ENCODE measurements at places on chromosomes 4 and X.

- DNase-seq, result no peak
Measured at GRCh38 chr4:13159041-13159620, 325.0 kb downstream of the RAB28 start.

DNA sequence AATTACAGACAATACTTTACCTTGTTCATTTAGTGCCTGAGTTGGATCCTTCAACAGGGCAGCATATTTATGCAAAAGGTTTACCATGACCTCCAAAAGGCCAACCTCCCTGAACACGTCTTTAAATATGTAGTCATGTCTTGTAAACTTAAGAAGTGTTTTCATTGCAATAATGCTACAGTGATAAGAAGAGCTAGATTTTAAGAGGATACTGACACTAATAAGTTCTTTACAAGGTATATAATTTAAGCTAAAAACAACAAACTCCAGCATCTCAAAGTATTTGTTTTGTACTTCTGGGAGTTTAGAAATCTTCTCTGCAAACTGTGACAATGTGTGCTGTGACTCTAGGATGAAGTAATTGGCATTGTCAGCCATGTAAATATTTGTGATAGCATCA is 145.4 kb downstream of the WDFY3 start:
- no peak for DNase-seq

DNA sequence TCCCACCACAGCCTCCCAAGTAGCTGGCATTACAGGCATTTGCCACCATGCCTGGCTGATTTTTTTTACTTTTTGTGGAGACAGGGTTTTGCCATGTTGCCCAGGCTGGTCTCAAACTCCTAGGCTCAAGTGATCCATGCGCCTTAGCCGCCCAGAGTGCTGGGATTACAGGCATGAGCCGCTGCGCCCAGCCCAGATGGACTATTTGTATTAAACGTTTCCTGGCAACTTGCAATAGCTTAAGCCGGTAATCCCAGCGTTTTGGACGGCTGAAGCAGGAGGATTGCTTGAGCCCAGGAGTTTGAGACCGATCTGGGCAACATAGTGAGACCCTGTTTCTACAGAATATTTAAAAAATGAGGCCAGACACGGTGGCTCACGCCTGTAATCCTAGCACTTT is 18.4 kb downstream of the UBE2K start:
- no peak for DNase-seq

GRCh38 chr4:72744103-72744725 is 175.2 kb upstream of the ADAMTS3 start:
- no peak for DNase-seq

- no peak for DNase-seq
Measured at GRCh38 chr4:83170952-83171399, 56.4 kb upstream of the PLAC8 start.

GRCh38 chrX:119155416-119156035 is 27.9 kb upstream of the KIAA1210 start:
- DNase-seq, result no peak

- DNase-seq, result no peak
Measured at GRCh38 chrX:153973127-153974002, 811 bp downstream of the TMEM187 start.

DNA sequence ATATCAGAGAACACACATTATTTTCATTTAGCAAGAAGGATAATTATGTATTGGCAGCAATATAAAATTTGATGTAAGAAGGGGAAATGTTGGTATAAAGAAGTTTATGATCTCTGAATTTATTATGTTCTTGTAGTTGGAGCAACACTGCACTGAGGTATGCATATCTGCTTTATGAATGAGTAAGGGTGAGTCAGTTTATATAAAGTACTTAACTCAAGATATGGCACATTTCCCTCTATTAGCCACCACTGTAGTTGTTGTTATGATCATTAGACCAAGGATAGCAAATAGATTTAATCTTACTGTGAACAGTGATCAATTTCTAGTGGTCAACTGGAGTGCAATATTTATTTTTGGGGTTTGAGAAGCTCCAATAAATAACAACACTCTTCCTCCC is 66.6 kb downstream of the SNX25 start:
- DNase-seq, result no peak

DNA sequence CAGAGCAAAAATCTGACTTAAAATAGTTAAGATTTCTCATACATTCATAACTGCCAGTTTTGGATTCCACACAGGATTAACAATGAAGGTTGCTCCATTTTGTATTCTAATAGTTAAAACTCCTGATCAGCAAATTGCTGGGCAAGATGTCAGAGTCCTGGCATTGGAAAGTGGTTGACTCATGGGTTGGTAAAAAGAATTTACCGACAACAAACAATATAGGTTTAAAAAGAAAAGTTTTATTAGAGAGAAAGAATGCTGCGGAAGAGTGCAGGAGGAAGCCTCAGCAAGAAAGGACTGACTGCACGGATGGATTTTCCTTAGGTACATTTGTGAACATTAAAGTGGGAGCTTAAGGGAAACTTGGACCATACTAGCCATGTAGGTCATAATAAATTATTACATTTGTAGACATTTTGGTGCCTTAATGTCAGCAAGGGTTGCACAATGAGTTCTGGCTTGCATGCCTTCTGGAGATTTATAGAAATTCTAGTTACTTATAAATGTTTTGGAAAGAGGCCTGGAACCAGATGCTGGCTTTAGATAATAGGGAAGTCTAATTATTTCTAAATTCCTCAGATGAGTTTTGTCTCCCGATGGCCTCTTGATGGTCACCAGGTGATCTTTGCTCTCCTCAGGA is 25.4 kb upstream of the IL2 start:
- no peak for DNase-seq

DNA sequence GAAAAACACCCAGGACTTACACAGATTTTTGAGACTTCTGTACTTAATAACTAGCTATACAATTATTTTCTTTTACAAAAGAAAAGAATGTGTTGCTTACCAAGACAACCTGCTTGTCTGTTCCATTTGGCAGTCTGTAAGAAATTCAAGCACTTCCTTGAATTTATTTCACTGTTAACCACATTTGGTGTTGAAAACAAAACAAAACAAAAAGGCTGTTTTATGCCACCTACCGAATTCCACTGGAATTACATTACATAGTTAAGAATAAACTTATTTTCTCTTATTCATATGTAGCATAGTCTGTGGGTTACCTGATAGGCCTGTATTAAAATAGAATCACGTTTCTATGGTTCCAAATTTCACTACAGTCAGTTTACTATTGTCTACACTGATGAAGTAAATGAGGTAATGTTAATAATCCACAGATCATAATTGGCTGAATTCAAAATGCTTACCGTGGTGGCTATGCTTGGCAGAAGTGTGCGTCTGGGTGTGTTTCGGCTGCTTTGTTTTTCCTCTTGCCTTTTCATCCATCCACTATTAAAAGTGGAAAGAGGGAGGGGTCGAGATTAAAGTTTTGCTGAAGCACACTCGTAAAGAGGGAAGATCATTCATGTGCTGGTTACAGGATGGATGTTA is at the start of gene TLR1:
Gene TLR1, minus strand, starts transcription at position 138 of the 642 bp plus-strand sequence. CDS start 5,960 bp downstream, outside the sequence.
- DNase-seq, result peak; percentile 35

- no peak for DNase-seq
Measured at GRCh38 chrX:24175276-24175675, 25.7 kb downstream of the ZFX start.

DNA sequence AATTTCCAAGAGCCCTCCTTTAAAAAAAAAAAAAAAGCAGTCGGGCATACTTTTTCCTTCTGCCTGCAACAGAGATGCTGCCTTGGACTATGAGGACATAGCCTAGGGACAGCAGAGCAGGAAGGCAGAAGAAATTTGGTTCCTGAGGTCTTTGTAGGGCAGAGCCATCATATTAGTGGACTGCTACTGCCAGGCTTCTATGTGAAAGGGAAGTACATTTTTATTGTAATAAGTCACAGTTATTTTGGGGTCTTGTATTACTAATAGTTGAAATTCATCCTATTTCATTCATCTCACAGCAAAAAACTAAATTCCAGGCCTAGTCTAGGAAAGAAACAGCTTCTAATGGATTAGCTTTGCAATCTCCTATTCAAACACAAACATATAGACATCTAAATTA is 211.2 kb downstream of the NSUN7 start:
- DNase-seq, result no peak

GRCh38 chrX:140733766-140734342 is 24.3 kb downstream of the LINC00632 start:
- no peak for DNase-seq

DNA sequence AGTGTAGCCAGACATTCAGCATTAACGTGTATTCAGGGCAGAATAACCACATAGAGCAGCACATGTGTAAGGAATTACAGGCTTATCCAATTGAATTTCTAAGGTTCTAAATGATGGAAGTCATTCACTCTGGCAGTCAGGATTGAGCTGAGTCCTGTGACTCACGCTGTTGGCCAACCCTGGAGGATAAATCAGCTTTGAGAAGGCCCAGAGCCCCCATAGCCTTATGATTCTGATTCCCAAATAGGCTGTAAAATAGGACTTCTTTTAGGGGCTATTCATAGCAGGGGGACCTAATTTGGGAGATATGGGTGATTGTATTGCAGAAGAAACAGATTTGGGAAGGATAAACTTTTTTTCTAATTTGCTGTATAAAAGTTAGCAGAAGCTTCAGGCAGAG is 8.1 kb upstream of the HPF1 start:
- DNase-seq, result no peak

DNA sequence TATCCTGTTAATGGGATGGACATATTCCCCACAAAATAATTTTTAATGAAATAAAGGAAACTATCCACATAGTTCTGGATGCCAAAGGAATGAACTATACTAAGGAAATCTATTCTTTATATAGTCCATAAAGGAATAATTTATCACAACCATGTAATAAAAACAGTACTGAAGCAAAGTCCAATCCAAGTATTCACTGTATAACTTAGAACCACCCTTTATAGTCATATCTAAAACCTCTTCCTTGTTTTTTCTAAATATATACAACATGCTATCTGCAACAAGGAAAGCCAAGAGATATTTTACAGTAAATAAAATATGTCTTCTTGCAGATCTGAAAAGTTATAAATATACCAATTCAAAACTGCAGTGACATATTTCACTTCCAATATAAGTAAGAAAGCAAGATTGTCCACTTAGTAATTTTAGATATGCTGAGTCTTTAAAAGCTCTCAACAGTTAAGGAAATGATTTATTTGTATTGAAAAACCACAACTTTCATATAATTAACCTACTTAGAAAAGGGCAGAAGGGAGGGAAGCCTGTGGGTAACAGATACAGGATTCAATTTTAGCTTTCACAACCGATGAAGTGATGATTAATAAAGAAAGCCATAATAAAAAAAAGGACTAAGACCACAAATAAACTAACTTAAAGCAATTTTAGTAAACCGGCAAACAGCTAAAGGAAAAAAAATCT is 8.0 kb downstream of the NR3C2 start:
- DNase-seq, result no peak

DNA sequence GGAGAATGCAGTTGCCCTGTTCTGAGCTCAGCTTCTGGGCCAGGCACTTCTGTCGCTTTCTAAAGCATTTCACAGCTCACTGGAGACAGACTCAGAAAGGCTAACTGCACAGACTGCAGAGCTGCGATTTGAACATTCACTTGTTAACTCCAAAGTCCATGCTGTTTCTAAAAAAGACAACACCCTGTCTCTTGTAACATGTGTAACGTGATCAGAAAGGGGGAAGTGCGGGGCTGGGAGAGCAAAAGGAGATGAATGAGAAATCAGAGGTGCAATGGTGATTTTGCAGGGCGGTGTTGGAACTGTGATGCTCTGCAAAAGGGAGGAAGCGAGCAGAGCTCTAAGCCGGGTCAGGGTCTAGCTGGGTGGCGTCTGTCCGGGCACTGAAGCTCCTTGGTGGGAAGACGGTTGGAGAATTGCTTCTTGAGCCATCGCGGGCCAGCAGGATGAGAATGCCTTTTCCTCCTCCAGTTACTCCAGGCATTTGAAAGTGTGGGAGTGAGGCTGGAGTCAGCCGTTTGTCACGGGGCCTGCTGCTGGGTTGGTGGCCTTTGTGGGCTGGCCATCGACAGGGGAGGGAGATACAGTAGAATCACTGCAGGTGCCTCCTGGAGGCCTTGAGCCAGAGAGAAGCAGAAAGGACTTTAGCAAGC is 20.3 kb downstream of the TBC1D14 start:
- no peak for DNase-seq

DNA sequence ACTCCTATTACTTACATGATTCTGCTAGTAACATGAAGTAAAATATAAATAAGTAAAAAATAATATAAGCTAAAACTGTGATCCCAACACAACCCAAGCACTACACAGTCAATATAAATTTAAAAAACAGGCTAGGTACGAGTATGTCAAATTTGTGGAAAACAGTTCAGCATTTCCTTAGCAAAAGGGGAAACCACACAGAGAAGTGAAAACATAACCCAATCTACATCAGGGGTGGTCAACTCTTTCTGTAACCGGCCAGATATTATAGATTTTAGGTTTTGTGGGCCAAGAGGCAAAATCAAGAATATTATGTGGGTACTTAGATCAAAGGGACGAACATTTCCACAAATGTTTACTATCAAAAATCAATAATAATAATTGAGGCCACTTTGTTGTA is 70.1 kb downstream of the CHST7 start:
- no peak for DNase-seq

DNA sequence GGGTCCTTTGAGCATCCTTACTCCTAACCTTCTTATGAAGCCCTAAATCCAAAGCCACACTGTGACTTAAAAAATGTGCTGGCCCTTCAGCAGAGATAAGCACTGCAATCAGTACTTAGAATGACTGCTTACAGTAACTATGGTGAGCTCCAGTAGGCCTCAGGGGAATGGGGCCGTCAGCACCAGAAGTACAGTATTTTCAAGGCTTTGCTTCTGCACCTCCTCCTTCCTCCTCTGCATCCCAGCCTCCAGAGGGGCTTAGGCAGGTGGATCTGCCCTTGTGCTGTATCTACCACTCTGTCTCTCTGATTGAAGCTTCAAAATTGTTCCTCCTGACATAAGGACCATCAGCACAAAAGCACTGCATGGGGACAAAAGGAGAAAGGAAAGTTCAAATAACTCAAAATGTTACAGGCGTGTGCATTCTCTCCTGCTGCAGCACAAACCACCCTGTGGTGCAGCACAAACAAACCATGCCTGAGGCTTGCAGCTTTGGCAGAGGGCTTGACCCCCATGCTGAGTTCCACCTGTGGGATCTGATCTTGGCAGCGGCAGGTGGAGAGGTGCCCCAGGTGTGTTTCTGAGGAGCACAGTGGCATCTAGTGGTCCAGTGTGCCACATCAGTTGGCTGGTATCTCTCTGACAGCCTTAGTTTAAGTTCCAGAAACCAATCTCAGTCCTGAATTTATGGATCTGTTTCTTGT is 164.7 kb downstream of the SOWAHB start:
- no peak for DNase-seq

DNA sequence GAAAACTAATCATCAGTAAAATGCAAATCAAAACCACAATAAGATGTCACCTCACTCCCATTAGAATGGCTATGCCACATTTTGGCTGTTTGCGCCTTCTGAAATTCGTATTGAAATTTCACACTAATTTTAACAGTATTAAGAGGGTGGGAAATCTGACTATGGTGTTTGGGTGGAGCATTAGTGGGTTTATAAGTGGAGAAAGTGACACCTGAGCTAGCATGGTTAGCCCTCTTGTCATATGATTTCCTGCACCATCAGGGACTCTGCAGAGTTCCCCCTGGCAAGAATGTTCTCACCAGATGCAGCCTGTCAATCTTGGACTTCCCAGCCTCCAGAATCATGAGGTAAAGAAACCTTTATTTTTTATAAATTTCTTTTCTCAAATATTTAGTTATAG is 31.6 kb upstream of the BRWD3 start:
- no peak for DNase-seq

GRCh38 chrX:103211012-103211715 is 3.7 kb upstream of the BEX4 start:
- peak; percentile 22 for DNase-seq

GRCh38 chrX:2228536-2228935 is 272.2 kb downstream of the DHRSX start:
- DNase-seq, result no peak

GRCh38 chrX:127606590-127606989 is 445.6 kb downstream of the ACTRT1 start:
- no peak for DNase-seq
